ENCODE measurements at places on chromosomes 7 and 10.

DNA sequence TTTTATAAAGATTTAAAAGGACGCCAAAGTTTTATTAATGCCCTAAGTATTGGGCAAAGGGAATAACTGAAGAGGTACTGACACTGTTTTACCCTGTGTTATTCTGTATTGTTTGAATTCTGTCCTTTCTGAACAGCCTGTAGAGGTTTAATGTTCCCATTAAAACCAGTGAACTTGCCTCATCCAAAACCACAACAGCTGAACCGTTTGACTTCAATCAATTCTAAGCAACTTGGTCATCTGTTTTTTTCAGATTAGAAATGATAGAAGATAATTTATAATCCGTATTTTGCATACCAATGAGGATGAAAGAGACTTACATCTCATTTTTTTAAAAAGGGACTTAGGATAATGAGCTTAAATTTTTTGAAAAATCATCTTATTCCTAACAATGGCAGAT is 40.4 kb downstream of the HACD1 start:
- no peak for DNase-seq

DNA sequence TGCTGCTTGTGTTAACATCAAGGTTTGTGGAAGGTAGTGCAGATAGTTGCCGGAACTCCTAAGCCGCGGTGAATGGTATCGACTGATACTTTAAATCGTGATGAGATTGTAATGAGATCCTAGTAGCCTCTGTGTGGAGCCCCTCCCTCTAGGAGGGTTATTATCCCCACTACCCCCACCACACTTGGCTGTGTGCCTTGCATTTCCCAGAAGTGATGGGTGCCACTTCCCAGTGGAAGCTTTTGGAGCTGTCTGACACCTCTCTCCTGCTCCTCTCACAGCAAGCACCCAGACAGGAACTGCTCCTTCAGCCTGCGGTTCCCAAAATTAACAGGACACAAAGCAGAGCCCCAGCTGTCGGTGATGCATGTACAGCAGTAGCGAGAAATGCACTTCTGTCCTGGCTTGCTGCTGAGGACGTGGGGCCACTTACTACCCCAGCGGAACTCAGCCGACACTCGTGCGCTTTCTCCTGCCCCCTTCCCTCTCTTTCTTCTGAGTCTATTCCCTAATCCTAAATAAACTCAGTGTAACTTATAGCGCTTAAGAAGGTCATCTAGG is 52.5 kb downstream of the PRKAG2 start:
- no peak for DNase-seq

- no peak for DNase-seq
Observed at GRCh38 chr10:90945491-90946070, 24.7 kb upstream of the ANKRD1 start.

DNA sequence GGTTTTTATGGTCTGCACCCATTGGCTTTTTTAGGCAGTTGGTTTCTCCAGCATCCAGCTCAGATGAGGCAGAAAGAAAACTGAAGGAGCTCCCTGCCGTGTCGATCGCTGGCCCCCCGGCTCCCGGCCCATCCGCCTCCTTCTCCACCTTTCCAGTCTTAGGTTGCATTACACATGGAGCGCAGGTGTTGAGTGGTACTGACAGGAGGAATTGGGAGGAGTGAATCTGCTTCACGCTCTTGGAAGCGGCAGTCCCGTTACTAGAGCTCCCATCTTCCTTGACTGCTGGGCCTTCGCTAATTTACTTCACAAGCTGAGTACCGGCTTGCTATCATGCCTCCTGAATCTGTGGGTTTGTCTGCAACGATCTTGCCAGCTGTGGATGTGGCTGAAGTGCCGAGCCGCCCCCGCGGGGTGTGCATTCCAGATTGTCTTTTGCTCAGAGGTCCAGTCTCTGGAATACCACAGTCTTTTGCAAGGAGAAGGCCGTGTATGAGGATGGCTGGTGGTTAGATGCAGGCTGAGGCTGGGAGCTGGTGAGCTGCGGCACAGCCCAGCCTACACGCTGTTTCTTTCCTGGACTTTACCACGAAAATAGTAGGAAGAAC is 17.1 kb downstream of the IQCE start:
- no peak for DNase-seq

DNA sequence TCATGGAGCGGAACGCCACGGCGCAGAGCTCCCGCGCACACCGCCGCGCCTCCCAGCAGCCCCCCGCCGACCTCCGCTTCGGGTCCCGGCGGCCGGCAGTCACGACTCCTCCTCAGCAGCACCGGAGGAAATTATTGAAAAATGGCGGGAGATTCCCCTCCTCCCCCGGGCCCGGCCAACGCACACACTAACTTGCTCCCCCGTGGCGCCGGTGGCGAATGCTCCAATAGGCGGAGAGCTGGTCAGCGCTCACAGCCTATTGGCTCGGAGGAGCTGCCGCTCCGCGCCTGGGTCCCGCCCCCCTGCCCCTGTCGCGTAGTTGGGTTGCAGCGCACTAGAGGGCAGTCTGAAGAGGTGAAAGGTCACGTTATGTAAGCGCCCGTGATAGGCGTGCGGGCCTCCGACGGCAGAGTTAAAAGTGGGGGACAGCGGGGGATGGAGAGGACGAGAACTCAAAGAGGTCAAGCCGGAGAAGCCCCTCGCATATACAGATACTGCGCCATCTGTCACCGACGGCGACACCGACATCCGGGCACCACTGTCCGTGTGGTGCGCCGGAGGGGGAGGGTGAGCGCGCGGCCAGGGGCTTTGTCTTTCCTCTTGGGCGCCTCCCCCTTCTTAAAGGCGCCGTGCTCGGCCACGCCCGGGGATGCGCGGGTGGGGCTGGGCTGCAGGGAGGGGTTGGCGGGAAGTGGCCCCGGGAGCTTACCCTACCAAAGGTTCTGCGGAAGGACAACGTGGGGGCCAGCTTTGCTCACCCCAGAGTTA is at the start of gene BAZ1B:
TSS of gene BAZ1B (minus strand) at position 189 of the 768 bp plus-strand sequence. CDS start 360 bp downstream, outside the sequence.
- DNase-seq, result peak; percentile 95

DNA sequence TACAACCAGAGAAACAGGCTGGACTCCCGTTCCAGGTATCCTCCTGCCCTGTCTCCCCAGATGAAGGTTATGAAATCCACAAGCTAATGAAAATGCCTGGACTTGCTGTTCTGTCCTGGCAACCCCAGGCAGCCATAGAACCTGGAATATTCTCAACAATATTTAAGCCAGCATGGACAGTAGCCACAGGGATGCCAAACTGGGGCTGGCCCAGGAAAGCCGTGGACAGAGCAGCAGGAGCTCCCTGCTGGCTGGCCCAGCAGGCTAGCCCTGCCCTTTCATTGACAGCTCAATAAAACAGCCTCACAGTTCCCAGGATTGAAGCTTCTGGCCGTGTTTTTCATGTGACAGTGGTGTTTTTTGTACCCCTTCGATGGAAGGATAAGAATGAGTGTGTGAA is 230.6 kb downstream of the BMPER start:
- DNase-seq, result no peak

GRCh38 chr7:22853674-22854157 is 31.1 kb upstream of the TOMM7 start:
- DNase-seq, result no peak

GRCh38 chr7:148898845-148899484 is 14.9 kb upstream of the EZH2 start:
- DNase-seq, result no peak

- no peak for DNase-seq
Observed at GRCh38 chr7:150586785-150587152, 19.6 kb downstream of the GIMAP4 start.
